ENCODE measurements at places on chromosomes 16 and 17. TPM values are rescaled to one million over a fixed set of nuclear protein-coding genes. Genes with fewer than 3 reads are reported as not detected.

- H3K36me3 ChIP-seq = no peaks in the 10 kb centered on the region
- H3K27ac ChIP-seq = no peak overlapping the region
- H3K4me3 ChIP-seq = no peak overlapping the region
- peaks cover 19% of the 10 kb centered on the region for H3K4me1 ChIP-seq
- DNase-seq = no peak
- H3K27me3 ChIP-seq = no peaks in the 10 kb centered on the region
Observed at GRCh38 chr17:76706817-76707216, 3.9 kb downstream of the MXRA7 start.

DNA sequence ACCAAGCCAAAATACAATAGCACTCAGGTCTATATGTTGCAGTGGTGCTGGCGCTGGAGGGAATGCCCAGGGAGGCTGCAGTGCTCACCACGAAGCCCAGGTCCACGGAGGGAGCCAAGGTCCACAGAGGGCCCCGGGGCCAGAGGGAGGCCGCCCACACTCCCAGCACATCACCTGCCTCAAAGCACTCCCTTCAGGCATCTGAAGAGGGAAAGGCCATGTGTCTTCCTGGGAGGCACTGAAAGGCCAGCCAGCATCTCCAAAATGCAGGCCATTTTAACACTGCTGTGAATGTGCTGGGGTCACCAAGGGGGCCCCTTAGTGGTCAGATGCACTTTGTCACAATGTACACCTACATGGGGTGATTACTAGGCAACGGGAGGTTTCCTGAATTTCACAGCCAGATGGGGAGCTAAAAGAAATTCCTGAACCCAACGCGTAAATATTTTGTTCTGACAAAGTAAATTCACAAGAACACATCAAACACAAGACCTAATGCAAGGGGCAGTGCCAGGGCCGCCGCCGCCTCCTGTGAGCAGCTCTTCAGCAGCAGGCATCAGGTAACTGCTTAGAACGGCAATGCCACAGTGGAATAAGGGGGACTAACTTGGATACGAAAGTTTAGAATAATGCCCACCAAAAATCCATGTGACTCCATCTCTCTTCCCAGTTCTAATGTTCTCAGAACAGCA lies 42.8 kb downstream of the USP22 start:
- H3K27ac ChIP-seq = no peak overlapping the region
- no peak for DNase-seq
- H3K27me3 ChIP-seq = no peaks in the 10 kb centered on the region
- peaks cover 39% of the 10 kb centered on the region for H3K36me3 ChIP-seq
- H3K4me3 ChIP-seq = no peak overlapping the region
- no peaks in the 10 kb centered on the region for H3K4me1 ChIP-seq

DNA sequence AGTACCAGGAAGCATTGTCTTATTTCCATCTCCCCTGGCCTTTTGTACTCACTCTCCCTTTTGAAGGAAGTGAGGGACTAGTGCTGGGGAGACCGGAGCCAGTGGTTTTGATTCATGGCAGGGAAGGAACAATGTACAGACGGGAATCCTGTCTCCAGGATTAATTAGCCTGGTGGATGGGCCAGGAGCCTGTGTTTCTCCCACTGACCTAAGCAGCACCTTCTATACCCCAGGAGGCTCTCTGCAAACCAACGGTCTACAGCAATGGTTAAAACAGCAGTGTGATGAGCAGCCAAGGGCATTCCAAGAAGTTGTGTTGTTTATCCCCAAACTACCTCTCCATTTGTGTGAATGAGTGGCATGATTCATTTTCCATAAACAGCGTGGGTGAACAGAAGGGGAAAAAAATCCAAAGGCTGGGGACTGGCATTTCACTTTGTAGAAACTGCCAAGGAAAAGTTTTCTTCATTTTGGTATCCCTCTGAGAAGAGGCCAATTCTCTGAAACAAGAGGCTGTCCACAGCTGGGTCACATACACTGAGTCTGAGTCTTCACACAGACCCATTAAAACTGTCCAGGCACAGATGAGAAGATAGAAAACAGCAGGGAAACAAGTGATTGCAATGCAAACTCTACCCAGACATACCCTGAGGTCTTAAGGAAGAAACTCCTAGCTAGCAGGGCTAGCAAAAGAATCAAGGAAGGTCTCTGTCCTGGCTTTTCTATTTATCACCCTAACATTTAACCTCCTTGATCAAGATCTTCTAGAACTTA lies 18.1 kb downstream of the ANKFN1 start:
- H3K4me3 ChIP-seq = no peak overlapping the region
- H3K4me1 ChIP-seq = no peaks in the 10 kb centered on the region
- no peak overlapping the region for H3K27ac ChIP-seq
- DNase-seq = no peak
- no peaks in the 10 kb centered on the region for H3K36me3 ChIP-seq
- peaks cover 40% of the 10 kb centered on the region for H3K27me3 ChIP-seq

DNA sequence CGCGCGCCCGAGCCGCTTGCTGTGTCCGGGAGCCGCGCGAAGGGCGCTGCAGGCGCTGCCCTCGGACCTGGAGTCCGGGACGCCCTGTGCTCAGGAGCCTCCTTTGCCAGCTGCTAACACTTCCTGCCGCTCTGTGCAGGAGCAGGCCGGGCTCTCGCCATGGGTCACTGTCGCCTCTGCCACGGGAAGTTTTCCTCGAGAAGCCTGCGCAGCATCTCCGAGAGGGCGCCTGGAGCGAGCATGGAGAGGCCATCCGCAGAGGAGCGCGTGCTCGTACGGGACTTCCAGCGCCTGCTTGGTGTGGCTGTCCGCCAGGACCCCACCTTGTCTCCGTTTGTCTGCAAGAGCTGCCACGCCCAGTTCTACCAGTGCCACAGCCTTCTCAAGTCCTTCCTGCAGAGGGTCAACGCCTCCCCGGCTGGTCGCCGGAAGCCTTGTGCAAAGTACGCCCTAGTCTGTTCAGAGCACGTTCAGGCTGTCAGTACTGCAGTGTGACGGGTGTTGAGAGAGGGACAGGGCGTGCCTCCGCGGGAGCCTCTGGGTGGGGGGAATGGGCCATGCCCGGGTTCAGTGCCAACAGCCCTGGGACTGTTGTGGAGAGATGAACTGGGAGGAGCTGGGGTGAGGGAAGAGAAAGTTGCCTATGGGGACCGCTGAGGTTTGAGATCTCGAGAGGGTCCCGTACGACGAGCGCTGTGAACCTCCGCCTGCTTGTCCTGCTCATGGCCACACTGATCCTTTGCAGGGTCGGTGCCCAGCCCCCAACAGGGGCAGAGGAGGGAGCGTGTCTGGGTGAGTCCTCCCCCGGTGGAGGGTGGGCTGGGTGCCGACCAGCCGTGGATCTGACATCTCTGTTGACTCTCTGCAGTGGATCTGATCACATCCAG lies 1.3 kb downstream of the ZNF276 start:
- DNase-seq = peak; percentile 56
- H3K36me3 ChIP-seq = peaks cover 24% of the 10 kb centered on the region
- peak overlapping the region; percentile 88 for H3K4me3 ChIP-seq
- peaks cover 44% of the 10 kb centered on the region for H3K4me1 ChIP-seq
- H3K27me3 ChIP-seq = no peaks in the 10 kb centered on the region

DNA sequence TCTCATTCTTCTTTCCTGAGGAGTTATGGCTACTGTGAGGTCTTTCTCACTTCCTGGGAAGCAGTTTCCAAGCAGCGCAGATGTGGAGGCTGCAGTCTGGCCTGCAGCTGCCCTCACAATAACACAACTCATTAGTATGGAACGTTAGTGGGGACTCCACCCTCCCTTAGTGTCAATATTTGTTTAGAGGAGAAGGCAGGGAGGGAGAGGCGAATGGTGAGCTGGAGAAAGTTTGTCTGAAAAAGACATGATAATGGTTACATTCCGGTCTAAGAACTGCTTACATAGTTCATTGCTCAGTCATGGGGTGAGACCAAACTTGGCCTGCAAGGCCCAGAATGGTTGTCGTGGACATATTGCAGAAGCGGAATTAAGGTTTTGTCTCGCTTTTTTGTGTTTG lies 170.2 kb downstream of the HS3ST3B1 start:
- no peaks in the 10 kb centered on the region for H3K27me3 ChIP-seq
- H3K4me3 ChIP-seq = no peak overlapping the region
- no peaks in the 10 kb centered on the region for H3K4me1 ChIP-seq

DNA sequence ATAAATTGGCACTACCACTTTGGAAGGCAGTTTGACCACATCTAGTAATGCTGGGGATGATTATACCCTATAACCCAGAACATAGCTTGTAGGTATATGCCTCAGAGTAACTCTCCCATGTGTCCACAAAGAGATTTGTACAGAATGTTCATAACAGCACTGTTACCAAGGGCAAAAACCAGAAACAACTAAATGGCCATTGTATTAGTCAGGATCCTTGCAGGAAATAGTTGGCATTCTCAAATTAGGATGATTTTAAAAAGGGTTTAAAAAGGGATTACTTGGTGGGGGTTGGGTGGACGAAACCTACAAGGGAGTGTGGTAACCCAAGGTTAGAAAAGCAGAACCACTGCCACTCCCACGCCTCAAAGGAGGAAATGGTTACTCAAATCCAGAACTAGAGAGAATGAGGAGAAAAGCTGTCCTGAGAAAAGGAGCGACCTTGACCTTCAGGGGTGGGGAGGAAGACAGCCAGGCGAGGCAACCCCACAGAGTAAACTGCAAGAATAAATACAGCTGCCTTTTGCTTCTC lies 2.1 kb downstream of the CPPED1 start:
- H3K4me1 ChIP-seq = peaks cover 27% of the 10 kb centered on the region
- DNase-seq = no peak
- no peak overlapping the region for H3K27ac ChIP-seq
- no peak overlapping the region for H3K4me3 ChIP-seq
- no peaks in the 10 kb centered on the region for H3K27me3 ChIP-seq

DNA sequence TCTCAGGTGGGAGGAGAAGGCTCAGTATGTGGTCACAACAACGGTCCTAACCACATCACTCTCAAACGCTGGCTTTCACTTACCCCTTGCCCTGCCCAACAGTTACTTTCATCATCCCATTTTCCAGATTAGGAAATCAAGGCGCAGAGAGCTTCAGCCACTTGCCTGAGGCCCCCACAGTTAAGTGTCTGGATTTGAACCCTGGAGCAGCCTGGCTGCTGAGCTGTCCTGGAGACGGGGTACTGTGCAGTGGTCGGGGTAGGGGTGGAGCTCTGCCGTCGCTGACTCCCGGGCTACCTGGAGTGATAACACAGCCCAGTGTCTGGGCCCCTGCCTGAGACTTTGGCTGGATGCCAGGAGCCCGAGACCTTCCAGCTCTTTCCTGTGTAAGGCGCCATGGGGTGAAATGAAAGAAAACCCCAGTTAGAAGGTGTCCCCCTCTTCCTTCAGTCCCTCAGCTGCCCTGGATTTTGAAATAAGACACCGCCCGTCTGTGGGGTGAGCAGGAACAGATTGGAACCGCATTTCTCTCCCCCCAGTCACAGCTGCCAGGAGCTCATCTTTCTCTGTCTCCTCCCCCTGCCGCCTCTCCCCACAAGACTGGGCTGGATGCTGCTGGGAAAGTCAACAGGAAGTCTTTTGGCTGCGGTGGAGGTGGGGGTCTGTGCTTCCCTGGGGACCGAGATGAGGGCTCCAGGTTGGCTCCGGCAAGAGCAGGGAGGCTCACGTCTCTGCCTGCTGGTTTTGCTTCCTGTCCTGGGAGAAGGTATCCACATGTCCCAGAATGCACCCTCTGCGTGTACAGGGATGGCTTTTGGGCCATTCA lies 280.2 kb downstream of the SEC14L1 start:
- H3K4me3 ChIP-seq = no peak overlapping the region
- H3K27me3 ChIP-seq = no peaks in the 10 kb centered on the region
- no peak for DNase-seq
- H3K27ac ChIP-seq = no peak overlapping the region

DNA sequence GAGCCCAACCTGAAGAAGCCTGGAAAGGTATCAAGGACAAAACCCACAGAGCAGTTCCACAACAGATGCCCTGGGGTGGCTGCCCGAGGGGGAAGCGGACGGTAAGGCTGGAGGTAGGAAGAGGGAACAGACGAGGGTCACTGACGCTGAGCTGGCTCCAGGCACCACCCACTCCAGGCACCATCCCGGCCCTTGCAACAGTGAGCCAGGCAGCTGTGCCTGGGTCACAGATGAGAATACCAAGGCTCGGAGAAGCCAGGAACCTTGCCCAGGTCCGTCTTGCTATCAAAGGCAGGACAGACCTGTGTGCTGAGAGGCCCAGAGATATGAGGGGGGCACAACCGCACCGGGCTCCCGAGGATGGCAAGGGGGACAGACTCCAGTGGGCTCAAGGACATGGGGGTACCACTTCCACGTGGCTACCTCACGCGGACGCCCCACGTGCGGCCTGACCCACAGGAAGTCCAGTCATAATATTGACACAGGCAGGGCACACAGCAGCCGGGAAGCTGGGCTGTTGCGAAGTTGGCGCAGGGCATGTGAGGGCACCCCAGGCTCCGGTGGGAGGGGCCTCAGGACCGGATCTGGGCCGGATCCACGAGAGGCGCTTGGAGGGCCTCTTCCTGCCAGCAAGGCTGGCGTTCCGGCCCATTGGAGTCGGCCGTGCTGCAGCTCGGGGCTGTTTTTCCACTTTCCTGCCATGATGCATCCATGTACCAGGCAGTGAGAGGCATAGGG lies 29.9 kb downstream of the PEMT start:
- no peak overlapping the region for H3K4me3 ChIP-seq
- no peaks in the 10 kb centered on the region for H3K36me3 ChIP-seq
- no peaks in the 10 kb centered on the region for H3K27me3 ChIP-seq
- H3K4me1 ChIP-seq = no peaks in the 10 kb centered on the region
- H3K27ac ChIP-seq = no peak overlapping the region

DNA sequence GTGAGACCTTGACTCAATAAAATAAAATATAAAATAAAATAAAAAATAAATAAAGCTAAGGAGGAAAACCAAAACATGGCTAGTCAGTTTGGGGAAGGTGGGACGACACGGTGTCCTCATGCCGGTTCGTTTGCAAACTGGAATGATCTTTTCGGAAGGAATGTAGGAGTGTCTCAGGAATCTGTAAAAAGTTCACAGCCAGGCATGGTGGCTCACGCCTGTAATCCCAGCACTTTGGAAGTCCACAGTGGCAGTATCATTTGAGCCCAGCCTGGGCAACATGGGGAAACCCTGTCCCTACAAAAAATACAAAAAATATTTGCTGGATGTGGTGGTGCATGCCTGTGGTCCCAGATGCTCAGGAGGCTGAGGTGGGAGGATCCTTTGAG lies 14.7 kb upstream of the RPTOR start:
- no peaks in the 10 kb centered on the region for H3K36me3 ChIP-seq
- H3K4me1 ChIP-seq = no peaks in the 10 kb centered on the region
- no peak overlapping the region for H3K4me3 ChIP-seq
- H3K27me3 ChIP-seq = no peaks in the 10 kb centered on the region
- no peak for DNase-seq
- no peak overlapping the region for H3K27ac ChIP-seq

DNA sequence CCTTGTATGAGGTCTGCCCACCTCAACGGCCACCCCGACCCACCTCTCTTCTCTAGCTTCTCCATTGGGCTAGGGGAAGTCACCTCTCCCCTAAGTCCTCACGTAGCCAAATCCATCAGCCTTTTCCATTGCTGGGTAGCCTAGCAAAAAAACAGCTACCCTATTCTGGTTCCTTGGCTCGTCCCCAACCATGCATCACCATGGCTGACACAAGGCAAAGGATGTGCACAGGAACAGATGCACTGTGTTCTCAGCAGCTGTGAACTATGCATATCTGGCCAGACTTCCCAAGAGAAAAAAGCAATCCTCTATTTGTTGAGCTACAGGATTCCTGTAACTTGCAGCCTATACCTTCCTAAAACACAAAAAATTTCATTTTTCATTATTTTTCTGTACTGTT lies 22.0 kb upstream of the FLCN start:
- peaks cover 51% of the 10 kb centered on the region for H3K36me3 ChIP-seq
- no peak overlapping the region for H3K27ac ChIP-seq
- no peaks in the 10 kb centered on the region for H3K4me1 ChIP-seq
- DNase-seq = no peak
- H3K27me3 ChIP-seq = no peaks in the 10 kb centered on the region

Gene TPSG1
- not detected for total RNA-seq

Gene KRT40
- total RNA-seq = not detected

Gene MYBBP1A
- 130 TPM for total RNA-seq
